ENCODE measurements at places on chromosomes 5 and 9.

- DNase-seq, result no peak
These were observed 62.7 kb downstream of the RXRA start for GRCh38 chr9:134388976-134389375.

- no peak for DNase-seq
These were observed 35.9 kb upstream of the PTGS1 start for GRCh38 chr9:122334916-122335315.

- DNase-seq, result no peak
These were observed 92.5 kb downstream of the FBXW11 start for GRCh38 chr5:171913987-171914273.

- no peak for DNase-seq
These were observed 26.8 kb downstream of the ANP32B start for GRCh38 chr9:98009936-98010335.

GRCh38 chr9:124500796-124501611 lies 6.2 kb downstream of the NR5A1 start:
- no peak for DNase-seq

- DNase-seq, result no peak
These were observed 162.3 kb upstream of the ZNF462 start for GRCh38 chr9:106700676-106701075.

GRCh38 chr5:170429014-170429413 lies 39.8 kb upstream of the KCNMB1 start:
- DNase-seq, result no peak

DNA sequence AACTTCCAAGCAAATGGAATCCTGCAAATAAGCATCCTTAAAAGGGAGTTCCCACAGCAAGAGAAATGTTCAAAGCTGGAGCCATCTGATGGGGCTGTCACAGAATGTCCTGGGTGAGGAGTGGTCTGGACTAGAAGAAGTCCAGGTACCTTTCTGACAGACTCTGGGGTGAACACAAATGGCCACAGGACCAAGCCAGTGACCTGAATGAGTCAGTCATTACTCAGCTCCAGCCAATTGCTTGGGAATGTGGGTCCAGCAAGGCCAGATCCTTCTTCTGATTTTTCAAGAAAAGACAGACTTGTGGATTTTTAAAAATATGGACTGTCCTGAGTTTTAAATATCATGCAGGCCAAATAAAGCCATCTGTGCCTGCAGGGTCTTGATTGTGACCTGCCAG lies 30.1 kb downstream of the GALNT10 start:
- no peak for DNase-seq

- no peak for DNase-seq
These were observed 131.4 kb downstream of the OXCT1 start for GRCh38 chr5:41738710-41739354.

DNA sequence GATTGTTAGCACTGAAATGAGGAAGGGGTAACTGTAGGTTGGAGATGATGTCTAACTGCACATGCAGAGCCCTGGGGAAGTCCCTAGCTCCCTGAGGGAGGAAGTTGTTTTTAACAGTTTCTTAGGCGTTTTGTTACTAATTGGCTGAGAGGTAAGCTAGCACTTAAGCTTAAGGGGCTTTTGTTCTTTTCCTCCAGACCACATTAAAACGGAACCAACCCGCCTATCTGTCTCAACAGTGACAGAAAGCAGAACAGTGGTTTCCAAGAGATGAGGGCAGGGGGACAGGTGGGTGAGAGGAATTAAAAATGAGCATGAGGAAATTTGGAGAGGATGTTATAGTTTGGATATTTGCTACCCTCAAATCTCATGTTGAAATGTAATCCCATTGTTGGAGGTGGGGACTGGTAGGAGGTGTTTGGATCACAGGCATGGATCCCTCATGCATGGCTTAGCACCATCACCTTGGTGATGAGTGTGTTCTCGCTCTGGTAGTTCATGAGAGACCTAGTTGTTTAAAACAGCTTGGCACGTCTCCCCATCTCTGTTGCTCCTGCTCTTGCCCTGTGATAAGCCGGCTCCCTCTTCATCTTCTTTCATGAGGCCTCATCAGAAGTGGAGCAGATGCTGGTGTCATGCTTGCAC lies 38.9 kb downstream of the LYRM7 start:
- peak; percentile 68 for DNase-seq

GRCh38 chr5:37776826-37777225 lies 63.0 kb downstream of the GDNF start:
- no peak for DNase-seq

- no peak for DNase-seq
These were observed 88.0 kb downstream of the ADAMTS2 start for GRCh38 chr5:179257176-179257682.

DNA sequence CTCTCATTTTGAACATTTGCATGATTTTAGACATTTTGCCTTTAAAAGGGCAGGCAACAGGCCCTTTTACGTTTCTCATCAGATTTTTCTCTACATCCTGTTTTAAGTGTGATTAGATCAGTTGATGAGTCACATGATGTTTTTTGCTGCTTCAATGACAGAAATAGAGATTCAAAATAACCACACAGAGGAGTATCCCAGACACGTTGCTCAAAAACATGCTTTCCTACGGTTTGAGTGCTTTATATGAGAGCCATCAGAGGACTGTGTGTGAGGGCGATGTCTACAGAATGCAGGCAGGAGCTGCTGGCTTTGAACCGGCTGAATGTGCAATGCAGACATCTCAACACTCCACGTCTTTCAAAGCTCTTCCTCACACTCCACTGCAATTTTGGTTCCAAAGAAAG lies 42.1 kb downstream of the OTULIN start:
- DNase-seq, result no peak

- no peak for DNase-seq
These were observed 18.3 kb upstream of the CKMT2 start for GRCh38 chr5:81214848-81215247.

GRCh38 chr9:125748446-125749099 lies 1.4 kb downstream of the PBX3 start:
- DNase-seq, result peak; percentile 82

GRCh38 chr5:173395257-173395932 lies 67.2 kb upstream of the STC2 start:
- DNase-seq, result no peak

- no peak for DNase-seq
These were observed 234.7 kb downstream of the TLR4 start for GRCh38 chr9:117938896-117939295.

- DNase-seq, result no peak
These were observed 10.3 kb downstream of the CNTFR start for GRCh38 chr9:34579104-34579807.

DNA sequence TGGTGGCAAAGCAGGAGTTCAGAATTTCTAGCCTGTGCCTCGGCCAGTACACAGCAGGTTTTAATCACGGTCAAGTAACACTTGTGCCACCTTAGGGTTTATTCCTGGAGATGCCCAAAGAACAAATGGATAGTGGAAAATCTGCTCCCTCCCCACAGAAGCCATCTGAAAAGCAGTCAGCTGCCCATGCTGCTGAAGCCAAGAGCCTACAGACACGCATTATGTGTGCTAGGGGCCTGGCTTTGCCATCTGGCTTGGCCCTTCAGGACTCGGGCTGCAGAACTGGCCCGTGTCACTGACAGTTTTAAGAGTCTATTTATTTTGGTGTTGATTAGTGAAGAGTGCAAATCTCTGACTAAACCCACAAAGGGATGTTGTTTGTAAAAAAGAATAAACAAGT lies 11.1 kb downstream of the ARSB start:
- DNase-seq, result no peak

GRCh38 chr5:171441246-171441791 lies 21.9 kb downstream of the FGF18 start:
- no peak for DNase-seq

- DNase-seq, result no peak
These were observed 63.9 kb upstream of the VLDLR start for GRCh38 chr9:2557693-2558092.

- DNase-seq, result no peak
These were observed 174.9 kb upstream of the PAPPA start for GRCh38 chr9:115978659-115979096.

DNA sequence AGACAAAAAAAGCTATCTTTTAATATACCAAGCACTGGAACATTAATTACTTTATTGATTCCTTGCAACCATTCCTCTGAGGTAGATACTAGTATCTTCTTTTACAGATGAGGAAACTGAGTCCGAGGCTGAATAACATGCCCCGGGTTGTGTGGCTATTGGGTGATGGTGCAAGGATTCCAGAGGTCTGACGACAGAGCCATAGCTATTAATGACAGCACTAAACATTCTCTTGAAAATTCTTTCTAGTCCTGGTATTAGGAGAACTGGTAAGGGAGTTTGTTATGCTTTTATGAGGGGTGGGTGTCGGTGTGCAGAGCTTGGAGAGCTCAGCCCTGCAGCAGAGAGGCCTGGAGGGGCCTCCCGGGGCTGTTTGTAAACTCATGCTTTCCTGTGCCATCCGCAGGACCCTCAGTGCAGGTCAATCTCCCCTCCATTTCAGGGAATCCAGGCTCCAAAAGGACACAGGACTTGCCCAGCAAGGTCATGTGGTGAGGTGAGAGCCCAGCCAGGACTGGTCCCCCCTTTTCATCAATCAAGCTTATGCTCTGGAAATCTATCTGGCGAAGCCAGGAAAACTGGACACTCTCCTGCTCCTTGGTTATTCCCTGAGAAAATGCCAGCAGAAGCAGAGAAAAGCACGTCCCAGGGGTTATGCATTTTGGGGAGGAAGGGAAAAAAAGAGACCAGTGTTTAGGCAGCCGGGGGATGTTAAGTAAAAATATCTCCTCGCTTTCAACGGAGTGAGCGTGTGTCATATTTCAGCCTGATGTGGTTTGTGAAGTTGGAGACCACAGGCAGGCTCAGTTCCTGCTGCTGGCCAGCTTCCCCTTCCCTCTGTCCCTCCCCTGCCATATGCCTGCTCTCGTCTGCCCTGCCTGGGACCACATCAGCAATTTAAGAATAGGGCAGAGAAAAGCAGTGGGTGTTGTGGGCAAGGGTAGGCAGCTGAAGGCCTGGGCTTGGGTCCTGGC lies 3.7 kb downstream of the GSN start:
- DNase-seq, result no peak

GRCh38 chr9:125496313-125496834 lies 210.6 kb downstream of the MAPKAP1 start:
- DNase-seq, result no peak

GRCh38 chr9:106535439-106535838 lies 327.5 kb upstream of the ZNF462 start:
- DNase-seq, result no peak

DNA sequence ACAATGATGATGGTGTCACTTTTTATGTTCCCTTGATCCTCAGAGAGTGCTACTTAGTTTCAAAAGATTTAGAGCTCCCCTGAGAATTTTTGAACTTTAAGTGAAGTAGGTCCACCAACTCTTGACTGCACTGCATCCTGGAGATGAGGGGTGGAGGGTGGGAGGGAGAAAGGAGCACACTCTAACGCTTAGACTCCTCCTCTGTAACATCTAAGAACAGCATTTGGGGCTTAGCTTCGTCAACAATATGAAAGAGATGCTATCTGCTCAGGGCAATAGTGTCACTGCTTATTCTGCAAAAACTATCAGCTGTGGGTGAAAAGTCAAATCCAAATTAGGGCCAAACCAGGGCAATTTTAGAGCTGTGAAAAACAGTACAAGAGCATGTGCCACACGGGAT lies 242.8 kb upstream of the EFNA5 start:
- no peak for DNase-seq

DNA sequence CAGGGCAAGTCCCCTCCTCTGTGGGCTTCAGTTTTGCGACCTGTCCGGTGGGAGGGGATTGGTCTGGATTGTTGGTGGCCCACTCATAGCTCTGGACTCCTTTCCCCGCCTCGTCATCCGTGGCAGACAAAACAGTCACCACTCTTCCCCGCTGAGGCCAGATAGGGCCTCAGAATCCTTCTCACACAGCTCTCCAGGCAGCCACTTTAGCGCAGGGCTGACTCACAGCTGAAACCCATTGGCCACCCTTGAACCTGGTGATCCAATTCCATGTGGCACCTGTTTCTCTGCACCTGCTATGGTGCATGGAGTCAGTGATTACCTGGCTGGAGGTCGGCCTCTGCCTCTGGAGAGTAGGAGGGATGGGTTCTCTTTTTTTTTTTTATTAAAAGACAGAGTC lies 15.8 kb upstream of the CACFD1 start:
- DNase-seq, result peak; percentile 59

GRCh38 chr5:112653638-112654205 lies 84.0 kb upstream of the APC start:
- no peak for DNase-seq

DNA sequence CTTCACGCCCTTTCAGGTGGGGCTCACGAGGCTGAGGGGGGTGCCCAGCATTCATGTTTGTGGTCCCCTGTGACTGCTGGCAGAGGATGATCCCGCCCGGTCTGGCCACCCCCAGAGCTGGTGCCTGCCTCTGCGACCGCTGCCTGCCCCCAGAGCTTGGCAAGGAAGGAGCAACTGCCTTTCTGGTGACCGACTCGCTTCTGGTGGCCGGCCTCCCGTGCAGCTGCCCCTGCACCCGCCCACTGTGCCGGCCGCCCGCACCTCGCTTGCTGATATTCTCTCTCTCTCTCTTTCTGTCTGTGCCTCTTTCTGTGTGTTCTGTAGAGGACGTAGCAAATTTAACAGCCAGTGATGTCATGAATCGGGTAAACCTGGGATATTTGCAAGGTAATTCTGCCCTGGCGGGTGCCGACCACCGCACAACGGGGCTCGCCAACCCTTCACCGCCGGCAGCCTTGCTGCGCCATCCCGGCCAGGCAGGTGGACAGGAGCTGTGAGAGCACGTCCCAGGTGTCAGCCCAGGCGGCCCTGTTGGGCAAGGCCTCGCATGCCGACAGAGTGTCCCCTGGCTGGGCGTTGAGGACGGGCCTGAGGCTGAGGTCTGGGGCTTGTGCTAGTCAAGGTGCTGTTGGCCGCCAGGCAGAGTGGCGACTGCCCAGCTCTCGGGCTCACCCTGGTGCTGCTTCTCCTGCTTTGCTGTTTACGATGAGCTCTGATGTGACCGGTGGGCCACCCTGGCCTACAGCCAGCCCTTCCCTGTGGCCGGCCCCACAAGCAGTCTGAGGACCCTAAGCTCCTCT lies 86.0 kb downstream of the KCNT1 start:
- no peak for DNase-seq

- DNase-seq, result no peak
These were observed 282.6 kb downstream of the ELAVL2 start for GRCh38 chr9:23543419-23543818.

DNA sequence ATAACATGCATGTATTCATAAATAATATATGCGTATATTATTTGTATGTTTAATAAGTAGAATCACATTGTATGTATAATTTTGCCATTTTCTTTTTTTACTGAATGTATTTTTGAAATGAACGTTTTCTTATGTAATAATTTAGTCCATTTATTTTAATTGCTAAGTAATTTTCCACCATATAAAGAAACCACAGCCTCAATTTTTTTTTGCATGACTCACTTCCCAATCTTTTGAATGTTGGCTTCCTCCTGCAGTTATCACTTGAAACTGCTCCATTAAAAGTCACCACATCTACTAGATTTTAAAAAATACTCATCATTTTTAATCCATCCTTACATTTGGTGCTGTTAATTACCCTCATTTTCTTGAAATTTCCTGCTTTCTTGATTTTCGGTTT lies 363.3 kb upstream of the MEF2C start:
- DNase-seq, result no peak

All from DMS79 treated with DMSO at 0.1 percent for 48 hours (cell line).